Chondrocyte (in vitro differentiated cells): ENCODE measurements at places on chromosomes 7 and 10. TPM values are rescaled to one million over a fixed set of nuclear protein-coding genes. Genes with fewer than 3 reads are reported as not detected.

Gene GNAT3
- total RNA-seq = not detected in 3 replicates

Gene TYW1B
- 1.2 to 2.5 TPM (median 1.7 TPM) in 3 replicates for total RNA-seq

Gene TMEM72
- total RNA-seq = not detected in 3 replicates

Gene STMP1
- total RNA-seq = 34.7 to 53.0 TPM (median 36.7 TPM) in 3 replicates

Gene ANLN
- 31.2 to 34.8 TPM (median 33.2 TPM) in 3 replicates for total RNA-seq

Gene RHOBTB1
- total RNA-seq = 18.6 to 19.2 TPM (median 19.0 TPM) in 3 replicates

Gene HYAL4
- not detected in 3 replicates for total RNA-seq

Gene TRIM50
- not detected in 3 replicates for total RNA-seq

Gene NYAP1
- 0.77 to 0.95 TPM (median 0.87 TPM) in 3 replicates for total RNA-seq

Gene TMEM184A
- 0.07 to 0.22 TPM (median 0.15 TPM) in 3 replicates for total RNA-seq

Gene CPVL
- 4.9 to 5.9 TPM (median 5.0 TPM) in 3 replicates for total RNA-seq

Gene CALHM2
- total RNA-seq = 1.3 to 10.9 TPM (median 9.9 TPM) in 3 replicates

Gene ZC3HAV1L
- 9.9 to 11.0 TPM in 2 of 3 replicates, not detected in the other for total RNA-seq

Gene ZCWPW1
- total RNA-seq = 2.3 to 3.8 TPM (median 2.6 TPM) in 3 replicates

Gene TMEM196
- total RNA-seq = not detected in 3 replicates

Gene SDK1
- total RNA-seq = 9.5 to 12.2 TPM (median 10.9 TPM) in 3 replicates

Gene KDM7A
- total RNA-seq = 5.8 to 10.5 TPM (median 7.6 TPM) in 3 replicates

Gene PKD1L1
- total RNA-seq = 0.15 to 0.25 TPM (median 0.23 TPM) in 3 replicates

Gene MRLN
- total RNA-seq = not detected in 3 replicates
